ENCODE measurements at places on chromosomes 1 and 21.

DNA sequence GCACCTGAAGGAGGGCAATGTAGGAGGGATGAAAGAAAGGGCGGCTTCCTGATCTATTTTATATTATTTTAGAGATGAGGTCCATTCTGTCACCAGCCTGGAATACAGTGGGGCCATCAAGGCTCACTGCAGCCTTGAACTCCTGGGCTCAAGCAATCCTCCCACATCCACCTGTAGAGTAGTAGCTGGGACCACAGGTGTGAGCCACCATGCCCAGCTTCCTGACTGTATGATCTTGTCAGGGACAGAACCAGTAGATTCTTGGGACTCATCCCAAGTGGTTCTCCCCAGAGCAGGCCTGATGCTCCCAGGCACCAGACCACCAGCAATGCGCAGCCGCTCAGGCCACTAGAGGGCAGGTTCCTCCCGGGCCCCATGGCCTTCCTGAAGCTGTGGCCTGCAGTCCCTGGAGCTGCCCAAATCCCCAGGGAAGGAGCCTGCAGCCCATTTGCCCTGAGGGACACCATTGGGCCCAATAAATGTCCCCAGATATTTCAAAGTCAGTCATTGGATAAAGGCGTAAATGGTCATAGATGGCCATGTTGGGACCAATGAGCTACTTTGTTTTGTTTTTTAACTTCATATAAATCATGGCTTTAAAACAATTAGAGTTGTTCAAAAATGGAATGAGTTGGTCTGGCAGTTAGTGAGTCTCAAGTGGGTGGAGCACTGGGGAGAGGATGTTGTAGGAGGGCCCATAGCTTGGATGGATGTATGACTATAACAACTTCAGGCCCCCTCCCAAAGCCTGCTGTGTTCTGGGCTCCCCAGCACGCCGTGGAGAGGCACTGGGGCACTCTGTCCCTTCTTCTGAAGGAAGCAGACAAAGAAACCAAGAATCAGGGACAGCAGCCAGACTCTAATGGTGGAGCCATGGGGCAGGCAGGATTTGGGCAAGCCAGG is 44.7 kb upstream of the GOLT1A start:
- peak; percentile 52 for DNase-seq

DNA sequence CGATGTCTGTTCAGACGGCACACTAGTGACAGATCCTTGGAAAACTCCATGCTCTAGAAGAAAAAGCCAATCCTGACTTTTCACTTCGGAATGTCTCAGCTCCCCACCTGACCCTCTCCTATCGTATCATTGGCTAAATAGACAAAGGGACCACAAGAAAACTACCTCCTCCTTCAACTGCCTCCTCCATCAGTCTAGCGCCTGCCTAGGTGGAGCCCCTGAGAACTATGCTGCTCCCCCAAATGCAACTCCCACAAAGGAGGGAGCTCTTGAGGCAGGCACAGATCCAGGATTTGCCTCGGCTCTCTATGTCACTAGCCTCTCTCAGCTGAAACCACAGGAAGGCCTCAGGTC is 148.4 kb downstream of the TOMM20 start:
- no peak for DNase-seq

GRCh38 chr1:1021010-1021919 is 1.3 kb downstream of the AGRN start:
- DNase-seq, result peak; percentile 72

- DNase-seq, result no peak
These were observed 19.7 kb upstream of the ATP6V1G3 start for GRCh38 chr1:198560161-198560560.

- no peak for DNase-seq
These were observed 251.2 kb downstream of the RRAGC start for GRCh38 chr1:38608202-38608864.

- no peak for DNase-seq
These were observed 231.5 kb downstream of the KCNT2 start for GRCh38 chr1:196376630-196377328.

DNA sequence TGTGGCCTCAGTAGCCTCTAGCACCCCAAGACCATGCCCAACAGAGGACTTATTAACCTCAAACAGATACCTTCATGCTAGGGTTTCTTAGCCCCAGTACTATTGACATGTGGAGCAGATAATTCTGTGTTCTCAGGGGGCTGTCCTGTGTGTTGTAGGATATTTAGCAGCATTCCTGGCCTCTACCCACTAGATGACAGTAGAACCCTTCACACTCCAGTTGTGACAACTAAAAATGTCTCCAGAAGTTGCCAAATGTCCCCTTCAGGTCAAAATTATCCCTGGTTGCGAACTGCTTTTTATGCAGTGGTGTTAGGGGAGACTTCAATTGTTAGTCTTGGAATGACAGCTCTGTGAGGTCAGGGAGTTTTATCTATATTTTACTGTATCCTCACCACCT is 8.1 kb downstream of the KAZN start:
- no peak for DNase-seq

- peak; percentile 33 for DNase-seq
These were observed 612.9 kb downstream of the PTPRU start for GRCh38 chr1:29849038-29849750.

GRCh38 chr1:233700338-233700737 is 86.4 kb downstream of the KCNK1 start:
- DNase-seq, result no peak

DNA sequence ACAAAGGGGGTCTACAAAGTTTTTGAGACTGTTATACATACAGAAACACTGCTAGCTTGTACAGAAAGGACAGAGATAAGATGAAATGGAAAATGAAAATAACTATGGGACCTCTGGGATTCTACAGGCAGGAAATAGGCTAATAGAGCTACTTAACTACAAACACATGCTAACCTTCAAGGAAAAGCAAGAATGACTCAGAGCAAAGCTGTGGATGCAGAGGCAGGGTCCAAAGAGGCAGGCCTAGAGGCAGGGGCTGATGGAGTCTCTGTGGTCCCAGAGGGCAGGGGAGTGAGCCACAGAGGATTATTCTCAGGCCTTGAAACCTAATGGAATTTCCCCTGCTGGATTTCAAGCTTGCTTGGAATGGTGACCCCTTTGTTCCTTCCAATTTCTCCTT is 18.7 kb upstream of the GOLT1A start:
- DNase-seq, result no peak

GRCh38 chr1:97507863-97508262 is 413.0 kb downstream of the DPYD start:
- no peak for DNase-seq

GRCh38 chr1:235545292-235545930 is 41.2 kb upstream of the B3GALNT2 start:
- DNase-seq, result no peak

DNA sequence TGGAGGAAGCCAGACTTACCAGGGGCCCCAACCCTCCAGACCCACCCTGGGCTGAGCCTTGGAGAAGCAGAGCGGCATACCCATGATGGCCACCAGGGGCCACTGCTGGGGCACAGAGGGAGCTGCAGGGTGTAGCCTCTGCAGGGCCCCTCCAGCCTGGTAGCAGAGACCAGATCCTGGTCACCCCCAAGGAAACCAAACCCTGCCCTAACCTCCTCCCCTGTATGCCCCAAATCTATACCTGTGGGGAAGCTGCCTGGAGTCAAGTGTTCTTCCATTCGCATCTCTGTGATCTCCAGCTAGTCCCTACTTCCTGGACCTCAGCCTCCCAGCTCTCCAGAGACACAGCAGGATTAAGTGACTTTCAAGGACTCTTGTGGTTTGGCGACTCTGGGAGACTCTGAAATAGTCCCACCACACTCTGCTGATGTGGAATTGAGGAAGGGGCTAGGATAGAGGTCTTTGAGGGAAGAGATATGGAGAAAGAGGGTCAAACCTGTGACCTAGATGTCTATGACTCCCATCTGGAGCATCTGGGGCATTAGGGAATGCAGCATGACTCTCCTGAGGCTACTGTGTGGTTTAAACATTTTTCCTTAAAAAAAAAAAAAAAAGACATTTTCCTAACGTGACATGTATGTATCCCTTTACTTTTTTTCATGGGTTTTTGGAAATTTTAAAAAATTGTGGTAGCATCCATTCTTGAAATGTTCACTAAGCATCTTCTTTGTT is 119.2 kb upstream of the IPO9 start:
- peak; percentile 71 for DNase-seq

DNA sequence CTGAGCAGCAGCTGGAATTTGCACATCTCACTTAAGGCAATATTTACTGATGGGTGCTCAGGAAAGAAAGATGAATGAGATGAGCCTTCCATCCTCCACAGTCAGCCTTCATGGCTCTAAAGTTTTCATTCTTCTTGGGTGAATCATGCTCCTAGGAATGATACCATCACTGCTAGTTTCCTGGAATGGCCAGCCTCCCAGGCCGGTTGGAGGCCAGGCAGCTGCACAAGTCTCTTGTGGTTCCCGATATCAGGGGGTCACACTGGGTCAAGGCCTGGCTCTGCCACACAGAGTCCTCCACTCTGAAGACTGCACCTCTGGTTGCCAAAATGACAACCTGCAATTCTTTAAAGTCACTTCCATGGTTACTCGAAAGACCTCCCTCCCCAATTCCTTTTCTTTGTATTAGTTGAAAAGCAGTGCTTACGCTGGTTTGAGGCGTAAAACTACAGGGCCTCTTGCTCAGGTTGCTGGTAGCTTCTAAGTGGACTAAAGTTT is 46.2 kb upstream of the PALMD start:
- DNase-seq, result peak; percentile 66

- no peak for DNase-seq
These were observed 19.4 kb downstream of the KRTAP10-1 start for GRCh38 chr21:44520326-44521300.

- DNase-seq, result no peak
These were observed 46.8 kb downstream of the PKNOX1 start for GRCh38 chr21:43021191-43021590.

DNA sequence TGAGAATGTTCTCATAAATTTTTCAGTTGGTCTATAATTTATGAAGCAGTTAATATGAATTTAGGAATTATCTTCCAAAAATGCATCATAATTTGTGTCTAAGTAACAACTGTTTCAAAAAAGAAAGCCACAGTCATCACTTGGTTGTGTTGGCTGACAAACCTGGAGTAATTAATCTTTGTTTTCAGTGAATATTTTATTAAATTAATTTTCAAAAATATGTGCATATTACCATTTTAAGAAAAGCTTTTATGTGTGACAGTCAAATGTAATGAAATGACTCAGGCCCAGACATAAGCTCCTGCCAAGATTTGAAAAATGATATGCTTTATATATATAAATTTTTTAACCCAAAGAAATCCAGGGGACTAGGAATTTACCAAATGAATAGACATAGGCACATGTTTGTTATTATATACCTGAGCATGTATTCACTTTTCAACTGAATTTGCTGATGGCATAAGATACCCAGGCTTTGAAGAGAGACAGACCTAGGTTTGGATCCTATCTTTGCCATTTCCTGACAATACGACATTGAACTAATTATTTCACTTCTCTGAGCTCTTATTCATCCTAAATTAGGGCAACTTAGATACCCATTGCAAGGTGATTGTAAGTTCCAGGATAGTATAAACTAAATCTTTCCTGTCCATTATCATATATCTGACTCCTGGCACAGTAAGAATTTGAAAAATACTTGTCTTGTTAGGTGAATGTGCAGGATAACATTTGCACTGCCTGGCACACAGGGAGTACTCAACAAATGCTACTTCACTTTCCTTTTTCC is 729.5 kb upstream of the ADGRL2 start:
- no peak for DNase-seq

DNA sequence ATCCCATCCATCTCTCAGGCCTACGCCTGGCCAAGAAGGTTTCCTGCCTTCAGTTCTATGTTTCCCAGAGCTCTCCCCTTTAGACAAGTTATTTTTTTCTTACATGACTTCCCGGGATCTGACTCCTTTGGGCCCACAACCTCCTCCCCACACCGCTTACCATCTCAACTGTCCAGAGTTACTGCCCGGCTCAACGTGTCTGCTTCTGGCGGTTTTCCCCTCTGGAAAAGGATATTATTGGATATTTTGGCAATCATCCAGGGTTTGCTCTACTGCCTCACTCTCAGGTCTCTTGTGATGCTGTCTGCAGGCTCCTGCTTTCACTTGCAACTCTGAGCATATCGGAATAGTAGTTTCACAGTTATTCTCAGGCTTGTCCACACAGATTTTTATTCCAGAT is 318.2 kb upstream of the CAMK1G start:
- DNase-seq, result no peak

- no peak for DNase-seq
These were observed 4.4 kb downstream of the ST7L start for GRCh38 chr1:112614460-112615065.

DNA sequence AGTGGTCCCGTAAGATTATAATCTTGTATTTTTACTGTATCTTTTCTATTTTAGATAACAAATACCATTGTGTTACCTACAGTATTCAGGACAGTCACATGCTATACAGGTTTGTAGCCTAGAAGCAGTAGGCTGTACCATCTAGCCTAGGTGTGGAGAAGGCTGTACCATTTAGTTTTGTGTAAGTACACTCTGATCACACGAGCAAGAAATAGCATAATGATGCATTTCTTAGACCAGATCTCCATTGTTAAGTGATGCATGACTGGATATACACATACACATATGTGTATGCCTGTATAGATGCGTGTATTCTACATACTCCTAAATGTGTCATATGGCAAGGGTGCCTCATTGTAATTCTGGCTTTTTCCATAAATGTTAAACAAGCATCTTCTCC is 33.9 kb downstream of the GALNT2 start:
- DNase-seq, result no peak

- peak; percentile 91 for DNase-seq
These were observed 171.1 kb downstream of the TOMM20 start for GRCh38 chr1:234957330-234958065.

- DNase-seq, result no peak
These were observed 732.6 kb upstream of the CHRM3 start for GRCh38 chr1:238653693-238654321.

DNA sequence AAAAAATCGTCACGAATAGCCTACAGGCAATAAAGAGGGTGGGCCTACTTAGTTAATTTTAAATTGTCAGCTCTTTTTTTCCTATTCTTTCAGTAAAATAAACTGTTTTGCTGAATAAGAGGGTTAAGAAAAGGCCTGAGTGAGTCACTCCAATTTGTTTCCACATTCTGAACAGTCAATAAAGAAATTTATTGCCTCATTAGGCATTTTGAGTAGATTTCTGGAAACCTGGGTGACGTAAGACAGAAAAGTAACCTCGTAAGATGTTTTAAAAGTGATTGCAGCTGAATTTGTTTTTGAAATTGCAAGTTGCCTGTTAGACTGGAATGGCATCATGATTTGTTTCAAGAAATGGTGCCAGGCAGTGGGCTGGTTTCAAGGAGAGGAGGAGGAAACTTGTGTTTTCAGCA is 439.3 kb downstream of the USP25 start:
- no peak for DNase-seq

GRCh38 chr1:162055062-162055461 is 14.4 kb upstream of the NOS1AP start:
- peak; percentile 52 for DNase-seq

GRCh38 chr1:48903291-48903690 is 126.6 kb upstream of the BEND5 start:
- no peak for DNase-seq

GRCh38 chr1:19325368-19325957 is 13.3 kb downstream of the SLC66A1 start:
- no peak for DNase-seq

- no peak for DNase-seq
These were observed 81.4 kb upstream of the GALNT2 start for GRCh38 chr1:229985613-229986010.

GRCh38 chr1:64567426-64568170 is 97.7 kb downstream of the CACHD1 start:
- no peak for DNase-seq

Data from PC-9 (cell line).